Mesothelial cell of epicardium (in vitro differentiated cells): ENCODE measurements at places on chromosomes 1 and 21.

DNA sequence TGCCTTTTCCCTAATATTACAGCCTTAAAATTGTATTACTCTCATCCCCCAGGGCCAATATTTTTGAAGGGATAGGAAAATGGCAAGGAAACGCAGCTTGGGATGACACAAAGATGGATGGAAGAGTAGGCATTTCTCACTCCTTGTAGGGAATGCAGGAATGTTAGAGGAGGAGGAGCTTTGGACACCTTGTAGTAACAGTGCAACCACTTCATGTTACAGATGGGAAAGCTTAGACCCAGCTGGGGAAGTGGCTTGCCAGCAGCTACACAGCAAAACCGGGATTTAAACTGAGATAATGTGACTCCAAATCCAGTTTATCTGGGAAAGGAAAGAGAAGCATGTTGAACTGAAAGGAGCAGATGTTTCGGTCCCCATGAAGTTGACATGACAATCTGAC lies 473.7 kb upstream of the DAB1 start:
- DNase-seq = no peak

- no peak for DNase-seq
Observed at GRCh38 chr1:3530086-3530925, 75.8 kb downstream of the ARHGEF16 start.

DNA sequence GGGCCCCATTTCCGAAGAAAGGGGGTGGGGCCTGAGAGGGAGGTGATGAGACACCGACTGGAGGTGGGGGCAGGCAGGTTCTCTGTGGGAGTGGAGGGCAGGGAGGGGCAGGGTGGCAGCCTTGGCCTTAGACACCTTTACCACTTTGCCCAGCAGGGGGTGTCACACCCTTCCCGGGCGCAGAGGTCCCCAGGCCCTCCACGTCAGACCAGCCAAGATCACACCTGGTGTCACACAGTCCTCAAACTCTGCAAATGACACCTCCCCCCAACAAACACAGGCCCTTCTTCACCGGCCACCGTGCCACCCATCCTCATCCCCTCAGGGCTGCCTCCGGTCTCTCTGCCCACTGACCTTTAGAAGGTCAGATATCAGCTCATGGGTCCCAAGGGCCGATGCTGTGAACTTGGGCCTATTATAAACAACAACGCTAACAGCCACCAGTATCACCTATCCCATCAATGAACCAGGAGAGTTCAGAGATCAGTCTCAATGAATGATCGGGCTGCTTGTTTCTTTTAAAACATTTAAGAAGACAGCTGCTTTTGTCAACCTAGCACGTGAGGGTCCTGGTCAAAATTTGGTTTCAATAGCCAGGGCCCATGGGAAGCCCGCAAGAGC lies 103.9 kb downstream of the CASZ1 start:
- no peak for DNase-seq

- no peak for DNase-seq
Observed at GRCh38 chr1:86455073-86455472, 13.7 kb upstream of the CLCA1 start.

DNA sequence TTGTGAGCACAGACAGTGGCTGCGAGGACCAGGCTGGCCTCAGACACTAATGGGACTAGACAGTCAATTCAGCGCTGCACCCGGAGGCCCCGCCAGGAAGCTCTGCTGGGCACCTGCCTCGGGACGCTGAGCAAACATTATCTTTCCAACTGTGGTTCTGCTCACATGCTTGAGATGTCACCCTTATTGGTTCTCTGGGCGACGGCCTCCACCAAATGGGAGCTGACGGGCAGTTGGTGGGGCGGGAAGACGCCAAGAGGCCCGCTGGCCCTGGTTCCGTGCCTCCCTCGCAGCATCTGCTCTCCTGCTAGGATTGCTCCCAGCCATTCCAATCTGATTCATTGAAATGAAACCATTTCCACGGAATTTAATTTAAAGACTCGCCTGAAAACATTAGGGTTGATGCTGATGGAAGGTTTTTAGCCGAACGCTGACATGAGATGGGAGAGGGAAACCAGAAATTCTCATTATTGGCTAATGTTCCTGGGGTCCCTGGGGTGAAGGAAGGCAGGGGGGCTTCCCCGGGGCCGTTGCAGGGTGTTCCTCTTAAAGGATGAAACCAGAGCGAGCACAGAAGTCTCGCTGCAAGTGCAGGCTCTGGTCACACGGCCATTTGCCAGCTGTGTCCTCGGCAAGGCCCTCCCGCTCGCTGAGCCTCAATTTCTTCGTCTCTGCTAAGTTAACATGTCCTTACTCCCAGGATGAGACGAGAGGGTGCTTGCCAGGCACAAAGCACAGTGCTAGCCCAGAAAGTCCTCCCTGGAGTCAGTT lies 512.2 kb downstream of the NPHP4 start:
- DNase-seq = no peak

GRCh38 chr1:8259498-8260290 lies 58.2 kb upstream of the SLC45A1 start:
- DNase-seq = no peak

DNA sequence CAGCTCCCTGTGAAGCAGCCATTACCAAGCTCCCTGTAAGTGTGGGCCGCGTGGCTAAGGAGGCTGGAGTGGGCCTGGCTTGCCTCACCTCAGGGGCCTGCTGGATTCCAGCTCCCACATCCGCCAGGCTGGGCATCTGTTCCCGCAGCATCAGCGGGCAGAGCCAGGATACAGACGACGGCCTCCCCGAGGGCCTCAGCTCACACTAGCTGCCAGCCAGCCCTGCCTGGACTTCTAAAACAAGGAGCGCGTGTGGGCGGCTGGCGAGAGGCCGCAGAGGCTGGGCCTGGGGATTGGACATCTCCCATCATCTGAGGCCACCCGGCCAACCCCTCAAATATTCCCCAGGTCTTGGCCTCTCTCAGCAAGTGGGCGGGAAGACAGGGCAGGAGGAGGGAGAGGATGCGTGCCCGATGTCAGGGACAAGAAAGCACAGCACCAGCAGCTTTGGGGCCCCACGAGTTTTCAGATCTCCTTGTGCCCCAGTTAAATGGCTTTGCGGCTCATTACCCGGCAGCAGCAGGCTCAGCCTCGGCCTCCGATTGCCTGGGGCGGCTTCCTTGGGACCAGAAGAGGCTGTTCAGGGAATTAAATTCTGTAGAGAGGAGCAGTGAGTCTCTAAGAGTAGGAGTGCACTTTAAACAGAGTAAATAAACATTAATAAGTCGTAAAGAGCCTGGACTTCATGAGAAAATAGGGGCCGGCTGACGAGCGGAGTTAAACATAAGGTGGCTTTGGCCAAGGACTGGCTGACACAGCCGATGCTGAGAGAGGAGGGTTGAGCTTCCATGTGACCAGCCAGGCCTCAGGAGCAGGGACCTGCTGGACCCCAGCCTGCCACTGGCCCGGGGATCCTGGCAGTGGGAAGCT lies 208.9 kb upstream of the C1orf174 start:
- DNase-seq = no peak

- DNase-seq = no peak
Observed at GRCh38 chr1:149884433-149885338, 14.7 kb upstream of the BOLA1 start.

DNA sequence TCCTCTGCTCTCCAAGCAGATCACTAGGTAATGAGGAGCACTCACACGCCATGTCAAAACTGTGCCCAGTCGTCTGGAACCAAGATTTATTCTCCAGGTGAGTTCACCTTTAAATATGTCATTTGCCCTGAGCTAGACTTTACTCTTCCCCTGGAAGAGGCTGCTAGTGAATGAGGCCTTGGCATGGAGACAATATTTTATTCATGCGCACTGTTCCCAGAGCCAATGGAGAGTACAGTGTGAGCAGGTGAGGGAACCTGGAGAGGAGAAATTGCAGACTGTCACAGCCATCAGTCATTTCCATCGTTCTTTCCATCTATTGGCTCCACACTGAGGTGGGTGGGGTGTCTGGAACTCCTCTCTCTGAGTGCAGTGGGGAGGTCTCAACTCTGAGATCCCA lies 333.6 kb downstream of the KCNH1 start:
- DNase-seq = no peak

GRCh38 chr1:223811634-223812101 lies 34.1 kb downstream of the TP53BP2 start:
- no peak for DNase-seq

DNA sequence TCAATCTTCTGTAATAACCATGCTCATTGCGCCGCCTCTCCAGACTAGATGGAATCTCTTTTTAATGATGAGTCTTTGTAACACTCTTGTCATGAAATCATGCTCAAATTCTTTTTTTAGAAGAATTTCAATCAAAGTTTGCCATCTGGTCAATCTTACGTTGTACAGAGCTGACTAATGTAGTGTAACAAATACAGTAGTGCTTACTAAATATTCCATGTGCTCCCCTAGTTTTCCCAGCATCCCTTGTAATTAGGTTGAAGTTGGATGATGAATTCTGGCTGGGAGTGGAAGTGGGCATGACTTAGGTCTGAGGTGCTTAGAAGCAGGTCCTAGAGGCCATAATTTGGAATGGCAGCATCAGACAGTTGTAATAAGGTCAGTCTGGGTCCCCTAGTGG lies 309.1 kb upstream of the SNX7 start:
- DNase-seq = no peak

DNA sequence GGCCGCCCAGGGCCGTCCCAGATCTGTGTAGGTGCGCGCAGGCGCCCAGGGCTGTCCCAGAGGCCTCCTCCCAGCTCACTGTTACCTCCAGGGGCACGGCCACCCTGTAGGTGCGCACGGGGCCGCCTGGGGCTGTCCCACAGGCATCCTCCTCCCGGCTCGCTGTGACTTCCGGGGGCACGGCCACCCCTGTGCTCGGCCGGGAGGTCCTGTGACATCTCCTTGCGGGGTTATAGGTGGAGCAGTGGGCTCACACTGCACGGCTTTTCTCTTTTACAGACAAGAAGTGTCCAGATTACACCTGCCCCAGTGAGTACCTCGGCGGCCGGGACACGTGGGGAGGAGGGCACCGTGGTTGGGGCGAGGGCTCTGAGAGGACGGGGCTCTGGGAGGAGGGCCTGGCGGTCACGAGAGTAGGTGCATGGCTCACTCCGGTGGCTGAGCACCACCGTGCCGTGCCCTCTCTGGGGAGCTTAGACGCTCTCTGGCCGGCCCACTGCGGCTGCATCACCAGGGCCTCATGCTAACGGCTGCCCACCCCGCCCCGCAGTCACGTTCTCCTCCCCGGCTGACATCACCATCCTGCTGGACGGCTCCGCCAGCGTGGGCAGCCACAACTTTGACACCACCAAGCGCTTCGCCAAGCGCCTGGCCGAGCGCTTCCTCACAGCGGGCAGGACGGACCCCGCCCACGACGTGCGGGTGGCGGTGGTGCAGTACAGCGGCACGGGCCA lies 21.4 kb downstream of the COL6A1 start:
- peak; percentile 19 for DNase-seq

DNA sequence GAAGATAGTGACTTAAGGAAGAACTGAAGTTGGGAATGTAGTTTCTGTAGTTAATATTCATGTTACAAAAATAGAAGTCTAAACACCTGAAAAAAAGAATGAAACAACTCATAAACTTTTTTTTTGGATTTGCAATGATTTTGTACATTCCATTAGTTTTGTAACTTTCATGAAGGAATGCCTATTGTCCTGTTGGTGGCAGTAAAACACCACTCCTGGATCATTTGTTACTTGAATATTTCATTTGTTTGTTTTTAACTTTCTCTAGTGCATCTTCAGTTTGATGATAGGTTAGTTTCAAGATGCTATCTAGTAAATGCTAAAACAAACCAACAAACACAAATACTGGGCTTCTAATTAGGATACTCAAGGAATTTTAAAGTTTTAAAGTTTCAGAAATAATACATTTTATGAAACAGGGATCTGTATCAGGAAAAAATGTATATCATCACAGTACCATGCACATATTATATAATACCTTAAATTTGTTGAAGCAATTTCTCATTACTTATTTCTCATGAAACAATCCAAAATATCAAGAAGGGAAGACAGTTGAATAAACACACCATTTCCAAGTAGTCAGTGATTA lies 229.7 kb upstream of the CACYBP start:
- DNase-seq = no peak
